ENCODE measurements at places on chromosomes 2 and 18. TPM values are rescaled to one million over a fixed set of nuclear protein-coding genes. Genes with fewer than 3 reads are reported as not detected.

The IKZF2 gene
- 158 TPM for total RNA-seq

The IL1A gene
- total RNA-seq = 0.19 TPM

The LOXHD1 gene
- 0.24 TPM for total RNA-seq

The VWC2L gene
- total RNA-seq = not detected

Measured in thymus (tissue), 14 donors.